Stimulated activated memory B cell treated with anti-CD40 and anti-IgM and Interleukin-4, amounts not matched to agents 10 μg/mL and 1 μg/mL and 100 μg/mL, for 72 hours (primary cell): ENCODE measurements at places on chromosomes 7 and 10.
A peak's percentile ranks its signal among the peaks of the same experiment; 100 is the strongest.

DNA sequence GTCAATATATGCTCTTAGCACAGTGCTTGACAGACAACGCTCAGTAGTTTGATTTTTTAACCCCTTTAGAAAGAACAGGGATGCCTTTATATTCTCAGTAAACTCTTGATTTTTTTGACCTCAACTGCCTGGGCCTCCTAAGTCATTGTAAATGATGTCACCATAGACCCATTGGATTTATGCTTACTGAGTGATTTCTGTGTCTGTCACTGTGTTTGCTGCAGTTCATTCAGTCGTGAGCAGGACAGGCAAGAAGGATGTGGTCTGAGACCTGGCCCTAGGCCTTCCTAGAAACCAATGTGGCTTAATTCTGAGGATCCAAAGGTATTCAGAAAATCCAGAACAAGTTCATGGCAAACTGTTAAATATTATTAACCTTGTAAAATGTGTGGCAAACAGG lies 868.1 kb downstream of the XPNPEP1 start:
- ATAC-seq: no peak

DNA sequence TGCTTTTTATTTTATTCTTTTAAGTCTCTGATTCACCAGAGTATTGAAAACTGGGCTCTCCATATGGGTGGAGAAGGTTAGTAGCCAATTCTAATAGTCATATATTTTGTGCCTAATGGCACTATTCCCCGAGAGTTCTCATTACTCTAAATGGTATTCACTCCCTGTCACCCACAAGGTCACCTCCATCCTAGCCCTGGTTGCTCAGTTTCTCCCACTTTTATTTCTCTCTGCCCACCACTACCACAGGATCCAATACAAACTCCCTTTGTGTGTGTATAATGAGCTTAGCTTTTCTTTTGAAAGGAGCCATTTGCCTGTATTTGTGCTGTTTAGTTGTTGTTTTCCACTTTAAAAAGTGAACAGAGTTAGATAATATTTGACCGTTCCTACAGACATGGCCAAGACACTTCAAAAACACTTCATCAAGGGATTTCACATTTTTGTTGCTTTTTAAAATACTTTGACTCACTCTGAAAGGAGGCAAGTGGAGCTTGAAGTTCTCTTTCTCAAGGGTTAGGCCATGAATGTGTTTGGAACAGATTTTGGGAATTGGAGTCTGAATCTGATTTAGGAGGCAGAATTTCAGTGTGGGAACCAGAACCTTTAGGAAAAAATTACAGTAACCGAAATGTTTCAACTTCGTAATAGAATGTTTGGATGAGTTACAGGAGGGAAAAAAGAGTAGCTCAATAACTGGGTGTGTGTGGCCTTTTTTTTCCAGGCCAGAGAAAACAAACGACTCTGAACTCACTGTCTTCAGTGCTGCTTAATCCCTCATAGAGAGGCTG lies 321.3 kb downstream of the BICC1 start:
- ATAC-seq: no peak

- peak; percentile 14 for ATAC-seq
These were observed 192.4 kb upstream of the CDCA7L start for GRCh38 chr7:22138106-22138505.

DNA sequence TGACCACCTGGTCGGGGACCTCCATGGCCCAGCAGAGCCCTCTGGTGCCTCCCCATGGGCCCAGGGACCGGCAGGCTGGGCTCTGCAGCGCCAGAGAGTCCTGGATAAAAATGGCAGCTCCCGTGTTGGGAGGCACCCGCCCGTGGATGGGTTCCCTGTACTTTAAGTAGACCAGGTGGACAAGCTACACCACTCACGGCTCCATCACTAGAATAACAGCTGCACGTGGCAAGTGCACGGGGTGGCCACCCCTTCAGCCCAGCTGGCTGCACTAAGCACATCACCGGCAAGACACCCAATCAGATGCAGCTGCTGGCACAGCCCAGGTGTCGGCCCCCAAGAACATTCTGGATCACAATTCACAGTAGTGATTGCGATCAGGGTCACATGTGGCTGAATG lies 69.8 kb downstream of the DIP2C start:
- ATAC-seq: peak; percentile 44
